T-helper 22 cell (primary cell): ENCODE measurements at places on chromosomes 16 and 17.

DNA sequence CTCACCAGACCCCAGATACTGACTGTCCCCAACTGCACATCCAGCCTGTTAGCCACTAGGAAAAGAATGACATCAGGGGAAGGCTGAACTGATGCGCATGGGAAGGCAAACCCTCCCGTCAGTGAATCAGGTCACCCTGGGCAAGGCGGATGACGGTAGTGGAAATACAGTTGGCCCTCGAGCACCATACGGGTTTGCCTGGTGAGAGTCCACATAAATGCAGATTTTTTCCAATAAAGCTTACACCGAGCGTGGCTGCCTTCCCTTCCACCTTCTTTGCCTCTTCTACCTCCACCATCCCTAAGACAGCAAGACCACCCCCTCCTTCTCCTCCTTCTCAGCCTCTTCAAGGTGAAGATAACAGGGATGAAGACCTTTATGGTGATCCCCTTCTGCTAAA, 236.1 kb upstream of the TNRC6C start:
- DNase-seq = no peak

GRCh38 chr17:68584581-68585303, 16.4 kb downstream of the FAM20A start:
- no peak for DNase-seq

DNA sequence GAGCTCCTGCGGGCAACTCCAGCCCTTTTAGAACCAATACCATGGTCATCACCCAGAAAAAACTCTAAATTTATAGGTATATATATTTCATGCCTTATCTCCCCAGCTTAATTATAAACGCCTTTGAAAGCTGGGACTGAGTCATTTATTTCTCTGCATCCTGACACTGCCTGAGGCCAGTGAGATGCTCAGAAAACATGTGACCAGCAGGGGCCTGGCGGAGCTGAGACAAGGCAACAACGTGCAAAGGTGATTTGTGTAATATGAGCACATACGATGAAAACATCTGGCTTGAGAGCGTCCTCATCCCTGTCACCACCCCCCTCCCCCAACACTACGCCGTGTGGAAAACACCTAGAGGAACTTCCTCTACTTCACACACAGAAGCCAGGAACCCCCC, 22.7 kb downstream of the NXN start:
- DNase-seq = no peak

GRCh38 chr16:87297918-87298631, 19.1 kb downstream of the C16orf95 start:
- DNase-seq = no peak

DNA sequence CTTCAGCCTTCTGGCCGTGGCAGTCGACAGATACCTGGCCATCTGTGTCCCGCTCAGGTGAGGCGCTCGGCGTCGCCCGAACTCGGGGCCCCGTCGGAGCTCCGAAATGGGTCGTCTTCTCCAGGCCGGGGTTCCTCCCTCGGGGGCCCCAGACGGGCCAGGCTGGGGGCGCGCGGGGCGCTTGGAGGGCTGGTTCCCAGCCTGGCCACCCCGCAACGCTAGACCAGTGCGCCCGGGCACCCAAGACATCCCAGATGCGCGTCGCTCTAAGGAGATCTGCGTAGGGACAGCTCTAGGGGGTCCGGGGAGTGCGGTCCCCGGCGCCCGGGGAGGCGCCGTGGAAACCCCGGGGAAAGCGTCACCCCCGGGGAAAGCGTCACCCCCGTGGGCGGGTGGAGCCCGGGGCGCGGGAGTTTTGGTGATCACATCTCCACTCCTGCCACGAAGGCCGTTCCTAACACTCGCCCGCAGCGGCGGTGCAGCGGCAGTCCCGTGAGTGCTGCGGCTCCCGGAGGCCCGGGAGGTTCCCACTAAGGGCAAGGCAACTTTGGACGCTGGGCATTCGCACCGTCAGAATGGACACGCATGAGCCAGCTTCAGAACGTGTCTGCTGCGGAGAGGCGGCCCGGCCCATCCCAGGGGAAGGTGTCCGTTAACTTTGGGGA, 729 bp downstream of the ADORA2B start:
- DNase-seq = no peak

DNA sequence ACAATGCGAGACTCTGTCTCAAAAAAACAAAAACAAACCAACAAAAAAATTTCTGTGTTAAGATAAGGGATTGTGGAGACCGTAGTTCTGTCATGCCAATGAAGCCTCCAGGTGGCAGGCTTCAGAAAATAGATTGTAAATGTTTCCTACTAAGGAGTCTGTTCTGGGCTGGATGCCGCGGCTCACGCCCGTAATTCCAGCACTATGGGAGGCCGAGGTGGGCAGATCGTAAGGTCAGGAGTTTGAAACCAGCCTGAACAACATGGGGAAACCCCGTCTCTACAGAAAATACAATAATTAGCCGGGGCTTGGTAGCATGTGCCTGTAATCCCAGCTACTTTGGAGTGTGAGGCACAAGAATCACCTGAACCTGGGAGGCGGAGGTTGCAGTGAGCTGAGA, 4.4 kb upstream of the SNX29 start:
- DNase-seq = no peak

GRCh38 chr16:17177242-17177958, 293.4 kb downstream of the XYLT1 start:
- DNase-seq = no peak

DNA sequence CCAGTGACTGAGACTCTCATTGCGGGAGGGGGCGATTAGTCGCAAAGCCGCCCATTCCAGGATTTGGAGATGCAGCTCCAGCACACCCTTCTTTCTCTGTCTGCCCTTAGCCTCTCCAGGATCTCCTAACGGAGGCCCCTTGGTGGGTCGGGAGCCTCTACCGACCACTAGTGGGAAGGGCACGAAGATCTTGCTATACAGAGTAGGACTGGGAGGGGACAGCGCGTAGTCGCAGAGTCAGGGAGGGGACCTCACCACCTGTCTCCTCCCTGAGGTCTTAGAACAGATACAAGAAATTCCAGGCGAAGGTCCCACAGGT, 588 bp upstream of the SMTNL2 start:
- no peak for DNase-seq

DNA sequence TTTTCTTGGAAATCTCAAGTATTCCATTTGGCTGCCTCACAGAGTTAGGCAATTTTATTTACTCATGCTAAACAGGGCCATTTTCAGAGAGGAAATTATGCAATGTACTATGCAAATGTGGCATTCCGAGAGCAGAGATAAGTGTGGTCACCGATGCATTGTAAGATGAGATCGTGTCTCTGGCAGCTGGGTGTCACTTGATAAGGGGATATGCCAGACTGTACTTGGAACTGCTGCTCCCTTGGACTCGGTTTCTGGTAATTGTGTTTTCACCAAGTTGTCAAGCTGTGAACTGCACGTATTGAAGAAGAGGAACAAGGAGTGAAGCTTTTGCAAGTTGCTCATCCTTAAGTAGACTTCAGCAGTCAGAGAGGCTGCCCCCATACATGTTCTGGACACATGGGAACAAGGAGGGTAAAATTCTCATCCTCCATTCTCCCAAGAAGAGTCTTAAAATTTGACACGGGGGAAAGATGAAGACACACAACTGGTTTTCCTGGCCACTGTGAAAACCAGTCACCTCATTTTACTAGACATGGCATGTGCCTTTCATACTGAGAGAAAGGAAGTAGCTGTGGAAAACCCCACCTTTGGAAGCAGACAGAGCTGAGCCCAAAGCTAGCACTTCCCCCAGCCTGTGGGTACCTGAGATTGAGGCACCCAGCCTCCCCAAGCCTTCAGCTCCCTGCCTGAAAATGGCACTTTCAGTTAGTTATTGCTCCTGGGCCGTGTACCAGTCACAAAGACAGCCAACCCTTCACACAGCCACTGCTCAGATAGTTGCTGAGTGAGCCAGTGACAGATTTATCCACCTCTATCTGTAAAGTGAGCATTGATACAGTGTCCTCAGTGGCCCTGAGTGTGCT, 150.7 kb downstream of the SOCS1 start:
- no peak for DNase-seq
